ENCODE measurements at places on chromosomes 7 and 10.

- no peak for DNase-seq
Observed at GRCh38 chr7:101804967-101805366, 12.5 kb upstream of the CUX1 start.

- DNase-seq, result no peak
Observed at GRCh38 chr7:127629268-127629854, 11.4 kb upstream of the PAX4 start.

- DNase-seq, result no peak
Observed at GRCh38 chr7:150787321-150788281, 12.6 kb downstream of the TMEM176B start.

GRCh38 chr7:3233301-3233700 lies 67.8 kb upstream of the SDK1 start:
- DNase-seq, result no peak

DNA sequence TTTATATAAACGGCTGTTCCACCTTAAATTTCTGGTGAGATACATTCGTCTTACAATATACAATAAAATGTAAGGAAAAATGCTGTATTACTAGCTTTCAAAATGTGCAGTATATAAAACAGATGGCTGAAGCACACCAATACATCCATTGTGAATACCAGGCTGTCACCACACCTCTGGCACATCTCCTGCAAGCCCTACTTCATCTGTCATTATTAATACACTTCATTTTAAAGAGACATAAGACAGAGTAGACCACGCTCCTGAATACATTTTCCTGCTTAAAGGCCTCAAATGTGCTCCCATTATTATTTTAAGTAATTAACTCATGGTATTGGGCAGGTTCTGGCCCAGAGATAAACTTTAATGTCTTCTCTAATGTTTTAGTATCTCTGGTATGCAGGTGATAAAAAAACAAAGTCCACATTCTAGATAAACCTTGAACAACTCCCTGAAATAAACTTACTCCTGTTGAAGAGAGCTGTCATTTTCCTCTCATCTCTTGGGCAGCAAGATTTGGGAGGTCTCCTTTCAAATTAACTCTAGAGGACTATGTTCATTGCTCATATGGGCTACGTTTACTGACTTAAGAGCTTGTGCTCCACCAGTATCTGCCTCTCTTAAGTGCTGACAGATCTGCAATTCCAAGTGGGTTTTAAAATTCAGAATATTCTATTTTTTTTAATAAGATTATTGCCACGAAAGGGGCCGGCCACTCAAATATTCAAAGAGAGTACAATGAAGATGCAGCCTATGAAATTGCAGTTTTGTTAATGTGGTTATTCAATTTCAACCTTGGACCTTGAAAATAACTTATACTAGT lies 396.5 kb upstream of the SEMA3D start:
- no peak for DNase-seq

- DNase-seq, result no peak
Observed at GRCh38 chr10:110872984-110873923, 1.5 kb downstream of the PDCD4 start.

- no peak for DNase-seq
Observed at GRCh38 chr10:2870654-2871053, 196.7 kb upstream of the PFKP start.

- peak; percentile 61 for DNase-seq
Observed at GRCh38 chr10:132685101-132685891, 100.7 kb downstream of the NKX6-2 start.
